ENCODE measurements at places on chromosomes 12 and 14.

DNA sequence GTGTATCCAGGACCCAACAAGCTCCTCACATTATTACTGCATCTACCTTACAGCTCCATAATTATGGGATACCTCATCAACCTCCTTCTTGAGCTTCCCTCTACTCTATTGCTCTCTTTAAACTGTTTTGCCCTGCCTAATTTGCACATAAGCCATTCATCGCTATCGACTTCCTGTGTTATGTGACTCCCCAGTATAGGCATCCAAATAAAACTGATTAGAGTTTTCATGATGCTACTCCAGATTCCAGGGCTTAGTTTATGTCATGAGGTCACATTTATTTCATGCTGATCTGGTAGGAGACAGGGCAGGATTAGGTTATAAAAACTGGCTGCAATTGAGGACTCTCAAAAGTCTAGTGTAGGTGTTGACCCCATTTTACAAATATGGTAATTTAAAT, 569.9 kb upstream of the MGAT4C start:
- no peak for DNase-seq

DNA sequence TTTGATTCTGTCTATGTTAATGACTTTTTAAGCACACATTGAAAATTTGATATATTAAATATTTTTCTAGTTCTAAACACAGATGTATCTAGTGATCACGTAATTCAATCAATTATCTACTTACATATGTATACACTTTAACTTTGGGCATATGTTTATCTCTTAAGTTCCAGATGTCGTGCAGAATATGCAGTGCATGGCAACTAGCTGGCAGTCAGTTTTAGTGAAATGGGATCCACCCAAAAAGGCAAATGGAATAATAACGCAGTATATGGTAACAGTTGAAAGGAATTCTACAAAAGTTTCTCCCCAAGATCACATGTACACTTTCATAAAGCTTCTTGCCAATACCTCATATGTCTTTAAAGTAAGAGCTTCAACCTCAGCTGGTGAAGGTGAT, 105.3 kb downstream of the PTPRQ start:
- no peak for DNase-seq

GRCh38 chr14:65211341-65211987, 109.1 kb upstream of the MAX start:
- peak; percentile 7 for DNase-seq

- no peak for DNase-seq
Measured at GRCh38 chr14:44897845-44898151, 63.9 kb downstream of the KLHL28 start.

DNA sequence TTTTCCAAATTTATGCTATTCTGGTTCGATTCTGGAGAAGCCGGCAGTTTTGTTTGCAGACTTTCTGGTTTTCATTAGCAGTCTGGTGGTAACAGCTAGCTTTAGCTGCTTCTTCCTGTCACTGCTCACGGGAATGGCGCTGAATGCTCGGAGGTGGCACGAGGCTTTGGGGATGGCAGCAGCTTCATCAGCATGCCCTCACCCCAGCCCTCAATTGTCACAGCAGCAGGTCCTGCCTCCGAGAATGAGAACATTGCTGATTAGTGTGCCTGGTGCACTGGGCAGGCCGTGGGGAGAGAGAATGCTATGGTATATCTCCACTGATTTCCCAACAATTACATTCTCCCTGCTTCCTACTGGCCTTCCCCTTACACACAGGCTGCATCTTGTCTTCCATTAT, 73.6 kb downstream of the SAMD4A start:
- no peak for DNase-seq

- peak; percentile 35 for DNase-seq
Measured at GRCh38 chr14:70698288-70698687, 56.6 kb downstream of the TTC9 start.

GRCh38 chr14:91167380-91167770, 53.5 kb downstream of the DGLUCY start:
- DNase-seq = no peak

DNA sequence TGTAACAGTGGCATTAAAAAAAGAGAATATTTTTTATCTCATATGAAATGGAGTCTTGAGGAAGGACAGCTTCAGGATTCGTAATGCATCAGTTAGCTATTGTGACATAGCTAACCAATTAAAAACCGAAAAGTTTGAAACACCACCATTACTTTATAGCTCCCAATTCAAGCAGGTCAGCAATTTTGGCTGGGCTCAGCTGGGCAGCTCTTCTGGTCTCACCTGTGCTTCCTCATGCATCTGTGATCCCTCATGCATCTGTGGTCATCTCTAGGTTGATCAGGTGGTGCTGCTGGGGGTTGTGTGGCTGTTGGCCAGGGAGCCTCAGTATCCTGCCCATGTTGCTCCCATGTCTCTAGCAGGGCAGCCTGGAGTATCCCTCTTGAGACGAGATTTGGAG, 76.7 kb upstream of the KCNA1 start:
- no peak for DNase-seq

Measured in DMS53 (cell line).